Inflammatory macrophage treated with lipopolysaccharide for 4 hours (primary cell): ENCODE measurements at places on chromosomes 5 and 9.

- no peak for DNase-seq
These were observed 29.0 kb downstream of the DCTN4 start for GRCh38 chr5:150729859-150730258.

- DNase-seq, result no peak
These were observed 175.9 kb downstream of the ZDHHC21 start for GRCh38 chr9:14517154-14517906.

GRCh38 chr9:105842023-105842644 lies 147.8 kb downstream of the TMEM38B start:
- DNase-seq, result peak; percentile 53

DNA sequence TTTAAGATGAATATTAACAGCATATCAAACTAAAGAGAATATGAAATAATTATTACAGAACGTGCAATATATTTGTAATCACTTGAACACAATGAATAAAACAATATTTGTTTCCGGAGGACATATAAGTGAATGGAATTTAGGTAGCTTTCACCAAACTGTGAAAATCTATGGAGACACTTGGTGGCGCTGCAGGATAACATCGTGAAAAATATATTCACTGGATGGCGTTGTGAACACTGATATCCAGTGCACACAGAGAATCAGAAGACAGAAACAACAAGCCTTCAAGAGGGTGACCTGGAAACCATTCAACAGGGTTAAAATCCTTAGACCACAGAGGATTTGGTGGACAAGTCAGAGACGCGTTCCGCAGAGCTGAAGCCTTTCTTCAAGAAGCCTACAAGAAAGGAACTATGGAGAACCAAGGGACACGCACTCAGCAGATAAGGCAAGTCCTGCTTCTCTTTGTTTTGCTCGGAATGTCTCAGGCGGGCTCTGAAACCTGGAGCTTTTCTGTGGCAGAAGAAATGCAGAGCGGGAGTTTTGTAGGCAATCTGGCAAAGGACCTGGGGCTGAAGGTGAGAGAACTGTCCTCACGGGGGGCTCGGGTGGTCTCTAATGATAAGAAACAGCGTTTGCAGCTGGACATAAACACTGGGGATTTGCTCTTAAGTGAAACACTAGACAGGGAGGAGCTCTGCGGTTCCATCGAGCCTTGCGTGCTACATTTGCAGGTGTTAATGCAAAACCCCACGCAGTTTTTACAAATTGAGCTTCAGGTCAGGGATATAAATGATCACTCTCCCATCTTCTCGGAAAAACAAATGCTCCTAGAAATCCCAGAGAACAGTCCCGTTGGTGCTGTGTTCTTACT lies at the start of gene PCDHB11:
PCDHB11 (plus strand) TSS at position 269 of the 877 bp plus-strand sequence; CDS start at position 417, 148 bp downstream.
- DNase-seq, result no peak

GRCh38 chr5:147339313-147339712 lies 104.5 kb downstream of the STK32A start:
- DNase-seq, result no peak

DNA sequence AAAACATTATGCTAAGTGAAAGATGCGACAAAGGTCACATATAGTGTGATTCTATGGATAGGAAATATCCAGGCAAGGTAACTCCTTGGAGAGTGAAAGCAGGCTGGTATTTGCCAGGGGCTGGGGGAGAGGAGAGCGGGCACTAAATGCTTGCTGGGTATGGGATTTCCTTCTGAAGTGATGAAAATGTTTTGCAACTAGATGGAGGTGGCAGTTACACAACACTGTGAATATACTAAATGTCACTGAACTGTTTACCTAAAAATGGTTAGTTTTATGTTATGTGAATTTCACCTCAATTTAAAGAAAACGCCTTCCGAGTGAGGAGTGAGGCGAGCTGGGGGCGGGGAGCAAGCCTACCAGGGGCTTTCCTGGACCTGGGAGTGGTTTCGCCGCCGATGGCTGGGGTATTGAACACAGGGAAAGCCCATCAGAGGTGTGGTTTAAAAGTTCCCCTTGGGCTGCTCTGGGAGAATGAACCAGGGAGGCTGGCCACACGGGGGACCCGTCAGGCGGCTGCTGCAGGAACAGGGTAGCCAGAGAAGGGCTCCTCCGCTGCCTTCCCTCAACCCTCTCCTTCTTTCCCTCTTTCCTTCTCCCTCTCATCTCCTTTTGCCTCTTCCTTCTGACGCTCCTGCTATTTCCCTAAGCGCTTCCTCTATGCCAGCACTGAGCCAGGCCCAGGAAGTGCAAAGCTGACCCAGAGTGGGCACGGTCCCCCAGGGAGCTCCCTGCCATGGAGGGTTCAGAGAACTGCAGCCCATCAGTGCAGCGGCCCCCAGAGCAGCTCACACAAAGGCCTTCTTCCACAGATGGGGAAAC lies 4.9 kb downstream of the AKNA start:
- DNase-seq, result peak; percentile 53

- DNase-seq, result no peak
These were observed 167.9 kb upstream of the MOCS2 start for GRCh38 chr5:53277491-53277890.

- no peak for DNase-seq
These were observed 464.0 kb downstream of the PTPRD start for GRCh38 chr9:10148796-10149195.

GRCh38 chr9:23764219-23764618 lies 61.8 kb downstream of the ELAVL2 start:
- DNase-seq, result no peak

GRCh38 chr5:37015795-37016666 lies 139.5 kb downstream of the NIPBL start:
- no peak for DNase-seq

GRCh38 chr5:62306896-62307689 lies 1.1 kb downstream of the KIF2A start:
- peak; percentile 45 for DNase-seq

DNA sequence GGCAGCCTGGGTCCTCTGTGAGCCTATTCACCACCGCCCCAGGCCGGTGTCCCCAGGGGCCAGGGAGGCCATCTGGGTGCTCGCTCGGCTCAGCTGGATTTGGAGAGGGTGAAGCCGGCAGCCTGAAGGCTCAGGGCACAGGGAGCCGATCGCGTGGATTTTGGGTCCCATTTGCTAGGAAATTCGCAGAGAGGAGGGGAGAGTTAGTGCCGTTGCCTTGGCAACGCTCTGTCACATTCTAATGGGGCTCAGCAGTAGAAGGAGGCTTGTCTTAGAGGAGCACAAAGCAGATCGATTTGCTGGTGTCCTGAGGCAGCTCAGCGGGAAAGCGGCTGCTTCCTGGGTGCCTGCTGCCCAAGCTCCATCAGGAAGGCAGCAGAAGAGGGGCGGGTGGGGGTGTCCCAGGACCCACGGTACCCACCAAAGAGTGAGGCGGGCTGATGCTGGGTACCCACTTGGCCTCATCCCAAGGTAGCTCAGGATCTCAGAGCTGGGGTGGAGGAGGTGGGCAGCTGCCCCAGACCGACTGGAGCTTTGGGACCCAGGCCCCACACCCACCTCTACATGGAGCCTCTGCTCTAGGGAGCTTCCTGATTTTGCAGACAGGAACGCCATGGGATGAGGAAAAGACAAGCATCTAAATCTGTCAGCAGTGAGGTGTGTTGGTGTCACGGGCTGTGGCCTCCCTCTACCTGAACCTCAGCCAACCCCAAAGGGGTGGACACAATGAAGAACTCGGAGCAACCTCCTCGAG lies 17.1 kb upstream of the OLFM1 start:
- DNase-seq, result no peak

DNA sequence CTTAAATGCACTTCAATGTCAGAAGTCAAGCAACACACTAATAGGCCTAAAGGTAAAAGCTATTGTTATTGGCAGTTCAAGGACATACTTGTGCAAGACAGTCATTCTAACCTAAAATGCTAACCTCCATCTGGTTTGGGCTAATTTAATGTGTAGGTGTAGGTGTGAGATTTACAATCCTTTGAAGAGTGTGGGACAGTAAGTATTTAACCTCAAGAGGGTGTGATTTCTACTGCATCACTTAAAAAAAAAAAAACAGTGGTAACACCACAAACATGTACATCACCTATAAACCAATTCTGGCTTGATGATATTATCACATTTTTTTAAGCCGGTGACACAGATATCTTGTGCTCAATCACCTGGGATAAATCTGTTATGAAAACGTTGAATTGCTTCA lies 127.5 kb upstream of the MEF2C start:
- no peak for DNase-seq

DNA sequence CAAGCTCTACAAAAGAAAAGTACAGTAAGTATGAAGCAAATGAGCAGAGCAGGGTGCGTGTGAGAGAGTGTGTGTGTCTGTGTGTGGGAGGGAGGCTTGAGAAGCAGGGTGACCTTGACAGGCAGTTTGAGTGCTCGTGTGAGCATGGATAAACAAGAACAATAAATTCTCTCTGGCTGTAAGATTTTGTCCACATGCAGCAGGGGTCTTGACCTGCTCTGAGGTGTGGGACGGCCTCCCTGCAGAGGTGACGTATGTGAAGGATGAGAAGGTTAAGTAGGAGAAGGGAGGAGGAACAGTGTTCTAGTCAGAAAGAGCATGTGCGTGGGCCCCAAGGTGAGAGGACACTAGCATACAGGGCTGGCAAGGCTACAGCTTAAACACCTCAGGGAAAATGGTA lies 49.0 kb downstream of the SPTLC1 start:
- DNase-seq, result no peak

DNA sequence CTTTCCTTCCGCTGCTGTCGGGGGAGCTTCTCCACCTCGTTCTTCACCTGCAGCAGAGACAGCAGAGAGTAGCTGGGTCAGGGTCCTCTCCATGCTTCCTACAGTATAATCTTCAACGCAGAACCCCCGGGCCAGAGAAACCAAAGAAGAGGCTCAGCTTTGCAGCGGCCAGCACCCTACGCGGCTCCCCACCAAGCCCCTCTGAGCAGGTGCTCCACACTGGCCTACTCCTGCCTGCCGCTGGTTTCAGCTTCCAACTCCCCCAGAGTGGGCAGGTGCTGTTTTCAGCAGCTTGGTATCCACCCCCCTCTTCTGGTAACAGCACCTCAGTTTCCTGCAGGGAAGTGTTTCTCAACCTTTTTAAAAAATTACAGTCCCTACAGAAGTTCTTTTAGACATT lies 58.3 kb upstream of the FBXW11 start:
- DNase-seq, result no peak

GRCh38 chr5:169413416-169413815 lies 112.5 kb upstream of the SLIT3 start:
- DNase-seq, result no peak

GRCh38 chr5:97420646-97421045 lies 237.6 kb upstream of the RIOK2 start:
- DNase-seq, result no peak

DNA sequence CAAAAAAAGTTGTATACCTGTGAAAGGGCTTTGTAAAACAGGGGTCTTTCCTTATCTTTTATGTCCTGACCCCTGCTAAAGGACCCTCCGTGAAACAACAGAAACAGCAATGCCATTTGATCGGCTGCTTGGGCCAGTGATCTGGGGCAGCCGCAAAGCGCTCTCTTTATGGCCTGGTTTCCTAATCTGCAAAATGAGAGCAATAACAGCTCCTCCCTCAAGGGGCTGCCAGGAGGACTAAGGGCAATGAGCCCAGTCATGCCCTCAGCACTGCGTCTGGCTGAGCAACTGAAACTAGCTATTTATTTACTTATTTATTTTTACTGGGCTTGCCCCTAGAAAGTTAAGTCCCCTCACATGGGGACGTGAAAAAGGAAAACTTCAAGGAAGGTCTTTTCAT lies 18.3 kb downstream of the CMBL start:
- DNase-seq, result no peak

DNA sequence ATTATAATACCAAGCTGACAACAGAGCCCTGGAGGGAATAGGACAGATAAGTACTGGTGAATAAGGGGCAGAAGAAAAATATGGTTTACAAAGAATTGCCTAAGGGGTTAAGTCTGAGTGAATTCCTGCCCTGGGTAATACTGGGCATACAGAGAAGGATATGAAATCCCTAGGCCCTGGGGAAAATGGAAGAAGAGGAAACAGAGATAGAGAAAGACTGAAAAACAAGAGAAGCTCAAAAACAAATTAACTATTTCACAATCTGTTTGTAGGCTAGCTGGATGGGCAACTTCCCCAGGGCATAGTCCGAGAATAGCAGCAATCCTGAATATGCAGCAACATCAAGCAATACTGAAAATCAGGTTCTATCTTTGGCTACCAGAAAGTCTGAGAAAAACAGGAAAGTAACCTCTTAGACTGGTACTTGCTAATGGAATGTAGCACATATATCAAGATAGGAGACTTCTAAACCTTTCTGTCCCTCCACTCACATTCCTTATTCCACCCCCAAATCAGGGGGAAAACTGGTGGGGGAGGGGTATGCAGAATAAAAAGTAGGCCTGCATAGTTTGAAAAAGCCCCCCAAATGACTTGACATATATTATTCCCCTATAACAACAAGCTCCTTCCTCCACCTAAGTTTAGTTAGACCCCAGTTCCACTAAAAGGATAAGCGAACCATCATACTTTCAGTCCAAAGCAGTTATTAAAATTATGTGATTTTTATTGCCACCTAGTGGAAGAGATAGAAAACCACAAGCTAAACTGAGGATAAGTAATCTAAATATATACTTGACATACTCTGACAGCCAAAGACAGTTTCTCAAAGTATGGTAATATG lies 20.6 kb downstream of the SLC38A9 start:
- peak; percentile 54 for DNase-seq

GRCh38 chr5:171272996-171273970 lies 35.8 kb upstream of the TLX3 start:
- DNase-seq, result no peak

GRCh38 chr5:143432658-143433239 lies 29.3 kb upstream of the NR3C1 start:
- DNase-seq, result peak; percentile 41

DNA sequence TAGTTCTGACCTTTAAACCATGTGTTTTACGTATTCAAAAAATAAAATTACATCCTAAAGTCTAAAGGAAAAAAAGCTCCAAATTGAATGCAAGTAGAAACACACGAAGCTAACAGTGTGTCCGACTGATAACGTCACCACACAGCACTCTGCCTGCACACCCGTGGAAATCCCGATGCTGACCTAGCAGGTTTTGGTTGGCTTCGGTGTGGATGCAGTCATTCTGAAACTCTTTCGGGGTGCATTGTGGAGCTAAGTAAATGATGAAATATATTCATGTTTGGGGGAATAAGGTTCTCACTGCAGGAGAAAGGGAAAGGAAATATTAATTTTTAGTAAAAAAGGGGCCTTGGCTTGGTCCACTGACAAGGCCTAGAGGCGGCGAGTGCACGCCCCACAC lies 2.0 kb downstream of the RASGEF1C start:
- DNase-seq, result no peak

GRCh38 chr5:93578813-93579691 lies 2.0 kb downstream of the NR2F1-AS1 start:
- no peak for DNase-seq

- no peak for DNase-seq
These were observed 33.2 kb downstream of the MRPS27 start for GRCh38 chr5:72286798-72287197.

GRCh38 chr9:20028192-20028848 lies 239.5 kb upstream of the SLC24A2 start:
- DNase-seq, result no peak

DNA sequence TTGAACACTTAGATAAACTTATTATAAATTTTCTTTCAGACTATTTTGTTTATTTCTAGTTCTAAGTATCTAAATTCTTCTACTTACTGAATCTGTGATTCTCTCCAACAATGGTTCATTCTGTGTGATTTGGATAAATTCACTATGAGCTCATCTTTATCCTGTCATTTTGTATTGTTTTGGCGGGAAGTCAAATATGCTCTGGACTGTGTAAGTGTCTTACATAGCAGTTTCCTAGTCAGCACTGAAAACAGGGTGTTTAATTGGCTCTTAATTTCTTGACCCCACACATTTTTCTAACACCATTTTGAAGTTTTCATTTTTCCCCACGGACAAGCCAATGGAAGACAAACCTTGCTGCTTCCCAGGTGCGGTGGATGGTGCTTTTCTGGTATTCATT lies 207.0 kb upstream of the ACO1 start:
- no peak for DNase-seq
